Right atrium auricular region (tissue), 2 donors: ENCODE measurements at places on chromosomes 5 and 9. TPM values are rescaled to one million over a fixed set of nuclear protein-coding genes. Genes with fewer than 3 reads are reported as not detected.

Gene SOX30
- total RNA-seq = 0.89 TPM

Gene BTNL3
- not detected for total RNA-seq

Gene CNOT8
- total RNA-seq = 28.0 TPM

Gene RBM27
- 14.8 TPM for total RNA-seq

Gene ANKRD34B
- total RNA-seq = not detected

Gene NR5A1
- not detected for total RNA-seq

Gene GPR150
- total RNA-seq = not detected
